ENCODE measurements at places on chromosomes 2 and 18. TPM values are rescaled to one million over a fixed set of nuclear protein-coding genes. Genes with fewer than 3 reads are reported as not detected.

The SP140 gene
- total RNA-seq: 0.58 TPM

The CCL20 gene
- total RNA-seq: not detected

GRCh38 chr2:174608866-174609214 lies 11.2 kb upstream of the WIPF1 start:
- H3K27ac ChIP-seq: no peak overlapping the region
- H3K27me3 ChIP-seq: no peaks in the 10 kb centered on the region
- no peak overlapping the region for H3K4me3 ChIP-seq
- H3K36me3 ChIP-seq: no peaks in the 10 kb centered on the region
- H3K4me1 ChIP-seq: peaks cover 8% of the 10 kb centered on the region

DNA sequence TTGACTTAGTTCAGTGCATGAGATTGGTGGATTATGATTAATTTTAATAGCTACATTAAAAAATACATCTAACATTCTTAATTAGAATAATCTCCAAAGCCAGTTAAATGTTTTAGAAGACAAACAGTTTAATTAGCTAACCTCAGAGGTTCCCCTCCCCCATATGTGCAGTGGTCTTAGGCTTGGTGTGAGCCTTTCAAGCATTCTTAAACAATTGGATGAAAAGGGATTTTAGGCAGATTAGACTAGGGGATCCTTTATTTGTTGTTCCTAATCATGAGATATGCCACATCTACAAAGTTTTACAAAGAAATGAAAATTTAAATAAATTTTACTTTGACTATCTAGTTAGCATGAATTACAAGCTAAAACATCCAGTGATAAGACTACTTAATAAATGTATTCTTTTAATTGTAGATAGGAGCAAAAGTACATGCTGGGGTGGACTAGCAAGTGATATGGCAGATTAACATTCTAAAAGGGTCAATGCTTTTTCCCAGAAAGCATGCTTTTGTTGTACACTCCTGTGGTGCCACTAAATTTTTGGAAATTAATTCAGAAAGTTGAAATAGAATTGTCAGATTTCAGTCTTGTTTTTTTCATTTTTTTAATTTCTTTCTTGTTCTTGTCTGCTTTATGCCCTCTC lies 42.7 kb upstream of the OTX1 start:
- H3K4me3 ChIP-seq: no peak overlapping the region
- no peaks in the 10 kb centered on the region for H3K4me1 ChIP-seq
- DNase-seq: no peak
- peaks cover 8% of the 10 kb centered on the region for H3K36me3 ChIP-seq
- H3K27me3 ChIP-seq: no peaks in the 10 kb centered on the region

DNA sequence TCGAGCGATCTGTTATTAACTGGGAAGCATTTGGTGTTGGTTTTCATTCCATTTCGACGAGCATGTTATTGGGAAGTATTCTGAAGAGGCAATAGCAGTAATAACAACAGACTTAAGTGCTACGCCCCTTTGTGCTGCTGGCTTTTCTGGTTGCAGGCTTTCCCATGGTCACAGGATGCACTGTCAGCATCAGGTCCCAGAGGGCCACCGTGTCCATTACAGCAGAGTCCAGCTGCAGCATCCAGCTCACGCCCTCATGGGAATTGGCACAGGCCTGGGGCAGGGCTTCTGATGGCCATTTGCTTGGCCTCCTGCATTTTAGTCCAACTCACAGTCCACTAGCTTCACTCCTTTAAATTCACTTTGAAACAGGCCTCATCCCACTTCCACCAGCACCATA lies 44.4 kb downstream of the BCL2L11 start:
- peaks cover 21% of the 10 kb centered on the region for H3K4me1 ChIP-seq
- H3K27me3 ChIP-seq: no peaks in the 10 kb centered on the region
- H3K36me3 ChIP-seq: peaks cover 4% of the 10 kb centered on the region
- no peak overlapping the region for H3K4me3 ChIP-seq
- no peak for DNase-seq

DNA sequence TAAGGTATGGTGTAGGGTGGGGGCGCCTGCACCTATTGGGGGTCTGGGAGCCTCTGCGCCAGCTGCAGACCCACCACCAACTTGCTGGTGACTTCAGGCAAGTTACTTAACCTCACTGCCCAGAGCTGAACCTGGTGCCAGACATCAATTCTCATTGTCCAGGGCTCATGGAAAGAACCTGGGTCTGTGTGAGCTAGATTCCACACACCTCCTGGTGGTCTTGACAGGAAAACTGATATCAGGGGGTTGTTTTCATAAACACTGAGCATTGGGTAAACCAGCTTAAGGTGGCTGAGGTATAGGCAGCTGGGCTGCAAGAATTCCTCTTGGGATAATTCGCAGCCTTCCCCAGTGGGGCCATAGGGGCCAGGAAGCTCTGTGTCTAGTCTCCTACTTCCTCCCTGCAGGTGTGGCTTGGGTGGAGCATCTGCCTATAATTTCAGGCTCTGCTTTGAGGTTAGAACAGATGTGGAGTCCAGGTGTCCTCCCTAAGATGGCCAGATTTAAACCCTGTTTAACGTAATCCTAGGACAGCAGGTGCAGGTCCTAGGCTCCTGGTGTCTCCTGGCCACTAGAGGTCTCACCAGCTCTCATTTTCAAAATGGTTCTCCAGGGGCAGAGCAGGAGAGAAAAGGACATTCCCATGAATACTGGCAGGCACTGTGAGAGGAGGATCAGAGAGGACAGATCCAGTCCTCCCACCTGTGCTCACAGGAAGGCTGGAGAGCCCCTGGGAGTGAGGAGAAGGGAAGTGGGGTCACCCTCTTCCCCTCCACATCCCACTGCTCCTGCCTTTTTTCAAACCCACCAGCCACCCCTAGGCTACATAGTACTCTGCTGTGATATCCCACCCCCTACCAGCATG lies 100.4 kb upstream of the SMAD2 start:
- peaks cover 33% of the 10 kb centered on the region for H3K4me1 ChIP-seq
- H3K27ac ChIP-seq: no peak overlapping the region
- no peaks in the 10 kb centered on the region for H3K27me3 ChIP-seq
- peak; percentile 38 for DNase-seq

DNA sequence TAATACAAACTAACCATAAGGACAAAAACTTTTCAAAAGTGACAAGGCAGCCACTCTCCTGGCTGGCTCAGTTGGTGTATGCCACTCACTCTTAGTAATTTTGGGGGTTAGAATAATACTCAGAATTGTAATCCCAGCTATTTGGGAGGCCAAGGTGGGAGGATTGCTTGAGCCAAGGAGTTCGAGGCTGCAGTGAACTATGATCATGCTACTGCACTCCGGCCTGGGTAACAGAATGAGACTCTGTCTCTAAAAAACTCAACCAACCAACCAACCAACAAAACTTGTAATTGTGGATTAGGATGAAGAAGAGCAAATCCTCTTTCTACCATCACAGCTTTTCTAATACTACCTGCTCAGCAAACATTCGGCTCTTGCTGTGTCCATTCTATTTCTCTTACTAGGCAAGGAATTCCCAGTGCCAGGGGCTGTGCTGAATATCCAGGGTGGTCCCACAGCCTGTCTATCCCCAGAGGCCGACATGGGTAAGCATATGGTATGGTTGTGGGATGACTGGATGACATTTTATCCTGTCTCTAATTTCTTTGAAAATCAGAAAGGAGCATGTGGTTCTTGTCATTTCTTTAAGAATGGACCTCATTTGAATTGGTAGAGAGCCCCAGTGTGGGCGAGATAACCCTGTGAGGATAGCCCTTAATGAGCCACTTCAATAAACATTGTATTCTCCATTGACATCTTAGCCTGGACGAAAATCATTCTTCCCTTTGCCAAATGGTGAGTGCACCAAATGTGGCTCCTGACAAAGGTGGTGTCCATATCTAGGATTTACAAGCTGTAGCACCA lies 220.1 kb downstream of the MYCN start:
- H3K27me3 ChIP-seq: peaks cover 50% of the 10 kb centered on the region
- no peaks in the 10 kb centered on the region for H3K4me1 ChIP-seq
- H3K36me3 ChIP-seq: no peaks in the 10 kb centered on the region
- H3K27ac ChIP-seq: no peak overlapping the region

DNA sequence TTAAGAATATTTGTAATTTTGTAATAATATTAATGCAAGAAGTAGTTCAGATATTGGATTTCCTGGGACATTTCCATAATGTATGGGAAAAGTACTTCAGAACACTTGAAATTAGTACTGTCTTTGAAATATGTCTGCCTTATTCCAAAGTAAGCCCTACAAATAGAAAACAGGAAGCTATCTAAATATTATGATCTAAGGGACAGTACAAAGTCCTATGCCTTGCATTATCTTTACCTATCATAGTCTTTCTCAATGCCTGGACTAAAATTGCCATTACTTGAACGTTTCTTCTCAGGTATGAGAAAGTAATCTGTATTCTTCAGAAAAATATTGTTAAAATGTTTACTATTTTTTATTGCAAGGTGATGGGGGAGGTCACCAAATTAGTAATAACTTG lies 113.0 kb downstream of the PPP1R1C start:
- no peak overlapping the region for H3K4me3 ChIP-seq
- no peaks in the 10 kb centered on the region for H3K4me1 ChIP-seq
- H3K27ac ChIP-seq: no peak overlapping the region
- DNase-seq: no peak
- H3K36me3 ChIP-seq: no peaks in the 10 kb centered on the region

Data from PC-9 (cell line).